HFF-Myc (cell line): ENCODE measurements at places on chromosomes 13 and 19.

- no peak for DNase-seq
Measured at GRCh38 chr13:55869648-55870047, 1271.1 kb upstream of the PRR20A start.

DNA sequence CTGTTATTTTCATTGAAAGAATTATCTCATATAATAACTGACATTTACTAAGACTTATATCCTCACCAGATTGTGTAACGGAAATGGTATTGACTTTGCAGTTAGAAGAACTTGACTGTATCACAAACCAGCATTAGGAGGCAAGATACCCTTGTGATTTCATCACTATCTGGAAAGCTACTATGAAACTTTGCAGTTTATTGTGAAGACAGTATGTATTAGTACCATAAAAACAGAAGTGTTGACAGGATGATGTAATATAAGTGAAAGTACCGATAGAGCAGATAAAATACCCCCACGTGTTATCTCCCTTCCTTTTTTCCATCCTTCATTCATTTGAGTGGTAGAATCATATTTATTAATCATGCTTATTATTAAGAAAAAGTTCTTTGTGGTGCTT lies 365.7 kb upstream of the KLHL1 start:
- DNase-seq: no peak

- DNase-seq: peak; percentile 42
Measured at GRCh38 chr19:31448221-31448657, 99.0 kb upstream of the TSHZ3 start.

- no peak for DNase-seq
Measured at GRCh38 chr13:106143930-106144709, 391.3 kb downstream of the EFNB2 start.

DNA sequence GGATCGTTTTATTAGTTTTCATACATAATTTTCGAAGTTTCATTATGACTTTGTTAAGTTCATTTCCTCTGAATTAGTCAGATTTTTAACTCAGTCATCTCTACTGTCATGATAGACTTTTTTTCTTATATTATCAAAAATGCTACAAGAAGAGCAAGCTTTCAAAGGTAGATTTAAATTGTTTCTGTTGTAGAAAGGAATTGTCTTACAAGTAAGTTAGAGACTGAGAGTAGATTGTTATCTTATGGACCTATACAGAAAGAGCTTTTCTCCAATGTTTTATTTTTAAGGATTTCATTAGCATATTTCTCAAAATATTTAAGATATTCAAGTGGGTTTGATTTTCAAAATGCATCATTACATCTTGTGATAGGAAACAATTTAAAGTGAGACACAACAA lies 2.7 kb downstream of the MAB21L1 start:
- DNase-seq: no peak

DNA sequence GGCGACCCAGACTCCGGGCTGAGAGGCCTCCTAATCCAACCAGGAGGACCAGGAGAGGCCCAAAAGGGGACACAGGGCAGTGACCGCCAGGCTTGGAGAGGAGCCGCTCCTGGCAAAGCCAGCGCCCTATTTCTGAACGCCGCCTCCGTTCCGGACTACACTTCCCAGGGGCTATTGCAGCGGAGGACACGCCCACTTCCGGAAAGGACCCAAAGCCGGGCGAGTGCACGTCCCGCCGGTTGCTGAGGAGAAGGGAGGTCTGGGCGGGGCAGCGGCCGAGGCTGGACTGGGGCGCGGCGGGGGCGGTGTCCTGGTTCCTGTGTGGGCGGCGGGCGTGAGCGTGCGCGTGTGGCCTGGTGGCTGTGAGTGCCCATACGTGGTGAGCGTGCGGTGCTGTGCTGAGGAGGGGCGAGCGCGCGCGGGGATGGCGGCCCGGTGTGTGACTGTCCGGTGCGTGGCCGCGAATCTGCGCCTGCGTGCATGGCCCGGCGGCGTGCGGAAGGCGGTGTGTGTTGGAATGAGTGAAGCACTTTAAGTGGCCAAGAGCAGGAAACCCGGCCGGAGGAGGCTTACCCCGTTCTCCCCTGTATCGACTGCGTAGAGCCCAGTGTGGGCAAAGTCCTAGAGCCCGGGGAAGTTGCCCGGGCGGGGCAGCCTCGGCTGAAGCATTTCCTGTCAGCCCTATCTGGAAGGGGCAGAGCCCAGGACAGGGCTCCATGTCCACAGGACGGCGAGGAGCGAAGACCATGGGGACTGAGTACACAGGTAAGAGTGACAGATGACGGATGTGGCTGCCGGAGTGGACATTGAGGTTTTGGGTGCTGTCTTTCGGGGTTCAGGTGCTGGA lies at the start of gene ZNF470:
Gene ZNF470, plus strand, starts transcription at position 195 of the 847 bp plus-strand sequence. CDS start 2,844 bp downstream, outside the sequence.
- peak; percentile 69 for DNase-seq

GRCh38 chr19:1884719-1885334 lies 469 bp downstream of the ABHD17A start:
- DNase-seq: no peak

- peak; percentile 87 for DNase-seq
Measured at GRCh38 chr13:100131863-100132574, 43.1 kb downstream of the PCCA start.

GRCh38 chr13:25310891-25311290 lies 9.5 kb downstream of the NUP58 start:
- DNase-seq: no peak

GRCh38 chr13:39196965-39197646 lies 158.8 kb downstream of the NHLRC3 start:
- no peak for DNase-seq

DNA sequence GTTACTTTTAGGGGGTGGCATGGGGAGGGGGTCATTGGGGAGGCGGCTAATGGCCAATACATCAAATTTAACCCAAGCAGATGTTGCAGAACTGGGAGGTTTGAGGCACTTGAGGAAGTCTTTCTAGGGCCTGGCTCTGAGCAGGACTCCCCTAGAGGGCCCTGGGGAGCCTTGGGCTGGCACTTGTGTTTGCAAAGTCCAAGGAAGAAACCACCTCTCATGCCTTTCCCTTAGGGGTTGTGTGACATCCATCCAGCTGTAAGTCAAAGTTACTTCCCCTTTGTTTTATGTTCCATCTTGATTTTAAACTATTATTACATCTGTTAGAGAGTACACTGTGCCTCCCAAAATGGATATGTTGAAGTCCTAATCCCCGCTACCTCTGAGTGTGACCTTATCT lies 159.9 kb downstream of the KATNAL1 start:
- no peak for DNase-seq

GRCh38 chr19:14375582-14376291 lies 5.5 kb upstream of the ADGRE5 start:
- DNase-seq: no peak

DNA sequence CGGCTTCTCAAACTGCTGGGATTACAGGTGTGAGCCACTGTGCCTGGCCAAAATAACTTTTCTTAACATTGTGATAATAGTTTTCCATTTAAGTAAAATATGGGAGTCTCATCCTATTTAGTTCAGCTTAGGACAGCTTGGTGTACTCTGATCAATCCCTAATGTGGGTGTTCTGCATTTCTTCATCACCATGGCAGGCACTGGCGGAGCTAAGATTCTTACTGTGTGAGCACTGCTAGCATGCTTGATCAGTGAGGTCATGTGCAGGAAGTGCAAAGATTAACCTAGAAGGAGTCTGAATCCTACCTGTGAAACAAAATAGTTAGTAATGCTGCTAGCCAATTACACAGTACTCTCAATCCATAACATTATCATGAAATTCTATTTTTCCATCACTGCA lies 1684.2 kb upstream of the SLC10A2 start:
- no peak for DNase-seq

DNA sequence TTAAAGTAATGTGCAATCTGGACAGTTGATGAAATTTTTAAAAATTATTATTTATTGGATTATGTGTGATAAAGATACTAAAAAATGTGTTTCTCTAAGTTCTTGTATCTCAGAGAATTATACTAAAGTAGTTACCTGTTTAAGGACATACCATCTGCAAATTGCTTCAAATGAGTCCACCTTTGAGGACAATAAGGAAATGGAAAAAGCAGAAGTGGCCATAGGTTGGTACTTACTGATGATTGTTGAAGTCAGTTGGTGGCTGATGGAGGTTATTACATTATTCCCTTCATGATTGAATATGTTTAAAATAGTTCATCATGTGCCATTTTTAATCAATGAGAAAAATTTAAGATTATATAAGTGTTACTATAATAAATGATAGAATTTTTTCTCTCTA lies 367.0 kb downstream of the MYO16 start:
- no peak for DNase-seq

GRCh38 chr13:98507282-98507797 lies 69.6 kb downstream of the STK24 start:
- no peak for DNase-seq

DNA sequence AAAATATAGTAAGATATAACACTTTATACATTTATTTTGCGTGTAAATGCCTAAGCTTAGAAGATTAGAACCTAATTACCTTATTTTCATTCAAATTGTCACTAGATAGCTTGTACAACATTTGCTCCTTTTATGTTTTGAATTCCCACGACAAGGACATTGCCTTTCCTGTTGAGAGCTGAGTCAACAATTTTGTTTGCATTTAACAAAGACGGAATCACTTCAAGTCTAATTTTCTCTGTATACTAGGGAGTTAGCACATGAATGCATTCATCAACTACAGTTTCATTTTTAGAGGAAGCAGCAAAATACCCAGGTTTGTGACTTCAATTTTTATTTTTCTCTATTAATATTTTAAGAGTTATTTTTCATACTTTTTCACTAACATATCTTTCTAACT lies 48.7 kb upstream of the PCCA start:
- no peak for DNase-seq

GRCh38 chr13:30022256-30022655 lies 171.8 kb upstream of the UBL3 start:
- no peak for DNase-seq

DNA sequence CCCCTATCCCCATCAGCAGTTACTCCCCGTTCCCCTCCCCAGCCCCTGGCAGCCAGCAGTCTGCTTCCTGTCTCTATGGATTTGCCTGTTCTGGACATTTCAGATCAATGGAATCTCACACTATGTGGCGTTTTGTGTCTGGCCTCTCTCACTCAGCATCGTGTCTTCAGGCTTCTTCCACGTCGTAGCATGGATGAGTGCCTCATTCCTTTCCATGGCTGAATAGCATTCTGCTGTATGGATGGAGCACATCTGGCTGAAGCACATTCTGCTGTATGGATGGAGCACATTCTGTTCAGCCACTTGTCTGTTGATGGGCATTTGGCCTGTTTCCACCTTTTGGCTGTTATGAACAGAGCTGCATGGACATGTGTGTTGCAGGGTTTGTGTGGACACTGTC lies 29.5 kb downstream of the CRTC1 start:
- DNase-seq: no peak

DNA sequence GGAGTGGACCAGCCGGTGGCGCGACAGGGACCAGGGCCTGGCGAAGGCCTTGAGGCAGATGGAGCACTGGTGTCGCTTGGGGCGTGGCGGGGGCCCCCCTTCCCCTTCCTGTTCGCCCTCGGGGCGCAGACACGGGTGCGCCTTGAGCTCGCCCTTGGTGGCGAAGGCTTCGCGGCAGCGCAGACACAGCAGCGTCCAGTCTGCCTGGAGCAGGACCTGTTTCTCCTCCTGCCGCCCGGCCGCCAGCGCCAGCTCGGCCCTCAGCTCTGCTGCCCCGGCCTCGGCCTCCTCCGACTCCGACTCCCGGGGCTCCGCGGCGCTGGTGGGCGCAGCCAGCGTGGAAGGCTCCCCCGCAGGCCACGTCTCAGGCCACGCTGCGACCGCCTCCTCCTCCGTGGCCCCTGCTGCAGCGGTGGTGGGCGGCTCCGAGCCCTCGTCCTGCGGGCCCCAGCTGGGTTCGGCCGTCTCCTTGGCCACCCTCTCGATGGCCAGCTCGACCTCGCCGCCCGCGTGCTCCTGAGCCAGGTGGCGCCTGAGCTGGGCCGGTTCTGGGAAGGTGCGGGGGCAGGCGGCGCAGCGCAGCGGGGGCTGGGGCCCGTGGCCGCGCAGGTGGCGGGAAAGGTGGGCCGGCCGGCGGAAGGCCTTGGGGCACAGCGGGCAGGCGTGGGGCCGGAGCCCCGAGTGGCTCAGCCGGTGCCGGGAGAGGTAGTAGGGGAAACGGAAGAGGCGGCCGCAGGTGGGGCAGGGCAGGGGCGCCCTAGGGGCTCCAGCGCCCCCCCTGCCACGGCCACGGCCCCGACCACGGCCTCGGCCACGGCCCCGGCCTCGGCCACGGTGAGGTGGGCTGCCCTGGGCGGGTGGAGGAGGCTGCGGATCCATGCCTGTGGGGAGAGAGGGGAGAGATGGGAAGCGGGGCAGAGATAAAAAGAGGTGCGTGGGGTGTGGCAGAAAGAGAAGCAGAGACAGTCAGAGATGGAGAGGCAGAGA lies 1.6 kb downstream of the ZNF579 start:
- no peak for DNase-seq

- no peak for DNase-seq
Measured at GRCh38 chr13:91079176-91079575, 268.3 kb upstream of the MIR17HG start.

- DNase-seq: no peak
Measured at GRCh38 chr19:3443840-3444694, 36.3 kb downstream of the SMIM24 start.

DNA sequence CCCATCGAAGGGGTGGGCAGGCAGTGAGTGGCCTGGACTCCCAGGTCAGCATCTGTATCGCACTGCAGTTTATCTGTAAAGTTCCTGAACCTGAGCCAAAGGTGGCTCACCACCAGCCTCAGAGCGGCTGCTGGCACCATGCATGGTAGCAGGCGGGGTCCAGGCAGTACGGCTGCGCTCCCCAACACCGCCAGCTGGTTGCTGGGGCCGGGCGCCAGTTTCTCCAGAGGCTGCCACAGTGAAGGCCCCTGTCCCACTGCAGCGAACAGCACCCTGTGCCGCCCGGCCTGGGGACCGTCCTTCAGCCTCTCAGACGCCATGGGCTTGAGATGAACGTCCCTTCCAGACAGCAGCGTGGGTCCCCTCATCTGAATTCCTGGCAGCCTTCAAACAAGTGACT lies 109.8 kb downstream of the KDM4B start:
- no peak for DNase-seq

- DNase-seq: no peak
Measured at GRCh38 chr13:29978211-29978610, 127.8 kb upstream of the UBL3 start.

DNA sequence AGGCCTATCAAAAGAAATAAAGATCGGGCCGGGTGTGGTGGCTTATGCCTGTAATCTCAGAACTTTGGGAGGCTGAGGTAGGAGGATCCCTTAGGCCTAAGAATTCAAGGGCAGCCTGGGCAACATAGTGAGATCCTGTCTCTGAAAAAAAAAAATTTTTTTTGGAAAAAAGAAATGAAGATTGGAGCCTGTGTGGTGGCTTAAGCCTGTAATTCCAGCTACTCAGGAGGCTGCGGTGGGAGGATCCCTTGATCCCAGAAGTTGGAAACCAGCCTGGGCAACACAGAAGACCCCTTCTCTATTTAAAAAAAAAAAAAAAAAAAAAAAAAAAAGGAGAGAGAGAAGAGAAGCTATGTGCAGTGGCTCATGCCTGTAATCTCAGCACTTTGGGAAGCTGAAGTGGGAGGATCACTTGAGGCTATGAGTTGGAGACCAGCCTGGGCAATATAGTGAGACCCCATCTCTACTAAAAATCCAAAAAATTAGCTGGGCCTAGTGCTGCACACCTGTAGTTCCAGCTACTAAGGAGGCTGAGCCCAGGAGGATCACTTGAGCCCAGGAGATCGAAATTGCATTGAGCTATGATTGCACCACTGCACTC lies 14.7 kb upstream of the LYPD3 start:
- DNase-seq: no peak
